B cell (primary cell): ENCODE measurements at places on chromosomes 16 and 17.

DNA sequence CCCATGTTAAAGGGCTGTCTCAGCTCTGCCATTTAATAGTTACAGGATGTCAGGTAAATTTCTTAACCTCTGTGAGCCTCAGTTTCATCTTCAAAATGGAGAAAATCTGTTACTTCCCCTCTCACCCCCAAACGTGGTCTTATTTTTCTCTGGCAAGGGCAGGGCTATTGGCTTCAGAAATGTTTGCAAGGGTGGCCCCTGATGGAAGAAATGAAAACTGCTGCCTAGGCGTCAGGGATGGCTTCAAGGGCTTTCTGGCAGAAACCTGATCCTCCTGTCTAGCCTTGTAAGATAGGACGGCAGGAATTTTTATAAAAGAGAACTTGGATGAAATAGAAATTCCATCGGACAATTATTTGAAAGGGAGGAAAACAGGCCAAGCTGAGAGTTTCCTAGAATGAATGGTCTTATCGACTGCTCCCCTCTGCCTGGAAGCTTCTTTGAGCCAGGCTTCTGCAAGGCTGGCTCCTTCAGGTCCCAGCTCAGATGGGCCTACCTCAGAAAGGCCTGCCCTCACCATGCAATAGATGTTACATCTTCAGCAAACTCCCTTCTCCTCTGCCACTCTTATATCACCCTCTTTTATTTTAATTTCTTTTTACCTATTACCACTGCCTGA lies 43.0 kb upstream of the TANGO6 start:
- DNase-seq: peak; percentile 53

- DNase-seq: no peak
Observed at GRCh38 chr16:51181503-51181811, 30.4 kb upstream of the SALL1 start.

DNA sequence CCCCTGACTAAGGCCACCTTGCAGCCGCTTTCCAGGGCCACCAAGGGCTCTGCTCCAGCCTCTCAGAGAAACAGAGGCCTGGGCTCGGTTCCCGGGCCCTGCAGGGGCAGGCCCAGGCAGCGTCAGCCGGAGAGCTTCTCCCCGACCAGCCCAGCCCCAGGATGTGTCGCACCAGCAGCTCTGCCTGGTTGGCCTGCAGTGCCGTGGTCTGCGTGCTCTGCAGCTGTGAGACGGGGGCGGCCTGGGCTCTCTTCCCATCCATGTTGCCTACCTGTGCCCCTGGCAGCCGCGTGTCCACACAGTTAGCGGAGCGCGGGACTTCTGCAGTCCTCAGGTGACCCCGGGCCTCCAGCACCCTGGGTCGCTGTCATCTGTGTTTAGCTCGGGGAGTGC lies 4.8 kb downstream of the IGFALS start:
- no peak for DNase-seq

GRCh38 chr16:72291531-72291981 lies 119.6 kb upstream of the PMFBP1 start:
- DNase-seq: no peak

DNA sequence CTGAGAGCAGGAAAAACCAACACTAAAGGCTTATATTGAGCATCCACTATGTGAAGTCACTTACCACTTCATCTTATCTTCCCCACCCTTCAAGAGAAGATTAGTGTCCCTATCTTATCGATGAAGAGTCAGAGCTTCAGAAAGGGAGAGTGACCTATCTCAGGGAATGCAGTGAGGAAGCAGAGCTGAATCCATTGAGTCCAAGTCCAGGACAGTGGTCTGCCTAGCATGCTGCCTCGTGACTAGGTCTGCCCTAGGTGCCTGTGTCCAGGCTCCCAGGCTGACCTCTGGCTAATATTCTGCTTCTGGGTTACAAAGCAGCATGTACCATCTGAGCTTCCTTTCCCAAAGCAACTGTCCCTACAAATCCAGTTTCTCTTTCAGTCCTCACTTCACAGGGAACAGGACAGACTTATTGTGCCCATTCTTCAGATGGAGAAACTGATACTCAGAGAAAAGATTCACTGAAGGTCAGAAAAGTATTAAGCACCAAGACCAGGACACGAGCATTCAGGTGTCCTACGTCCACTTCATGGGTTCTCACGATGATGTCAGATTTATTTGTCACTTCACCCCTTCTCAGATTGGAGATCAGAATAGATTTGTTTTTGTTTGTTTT lies 13.3 kb upstream of the FZD2 start:
- DNase-seq: no peak

DNA sequence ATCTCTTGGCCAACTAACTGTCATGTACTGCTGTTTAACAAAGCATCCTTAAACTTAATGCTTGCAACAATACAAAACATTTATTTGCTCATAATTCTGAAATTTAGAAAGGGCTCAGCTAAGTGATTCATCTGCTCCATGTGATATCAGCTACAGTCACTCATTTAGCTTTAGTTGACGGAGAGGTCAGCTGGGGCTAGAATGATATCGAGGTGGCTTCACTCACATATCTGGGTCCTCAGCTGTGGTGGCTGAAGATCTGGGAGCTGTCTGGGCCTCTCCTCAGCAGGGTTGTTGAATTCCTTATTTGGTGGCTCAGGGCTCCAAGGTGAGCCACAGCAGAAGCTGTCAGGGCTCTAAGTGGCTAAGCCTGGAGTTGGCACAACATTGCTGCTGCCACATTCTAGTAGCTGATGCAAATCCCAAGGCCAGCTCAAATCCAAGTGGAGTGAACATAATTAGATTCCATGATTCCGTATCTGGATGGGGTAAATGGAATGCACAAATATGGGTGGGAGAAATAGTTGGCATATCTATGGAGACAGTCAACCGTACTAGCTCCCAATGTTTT lies 62.8 kb downstream of the HS3ST3A1 start:
- DNase-seq: no peak

DNA sequence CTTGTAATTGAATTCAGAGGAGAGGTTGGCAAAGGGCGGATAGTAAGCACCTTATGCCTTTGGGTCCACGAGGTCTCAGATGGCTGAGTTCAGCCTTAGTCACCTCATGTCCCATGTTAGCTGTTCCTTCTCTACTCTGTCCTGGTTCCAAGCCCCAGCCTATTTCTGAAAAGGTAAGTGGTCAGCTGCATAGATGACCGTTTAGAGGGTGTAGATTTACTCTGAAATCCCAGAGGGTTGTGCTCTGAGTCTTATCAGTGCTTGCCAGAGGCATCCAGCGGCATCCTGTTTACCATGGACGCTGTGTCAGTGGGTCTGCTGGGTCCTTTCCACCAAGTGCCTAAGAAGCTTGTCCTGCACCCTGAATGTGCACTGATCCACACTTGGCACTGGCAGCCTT lies 1.9 kb downstream of the ZNF778 start:
- no peak for DNase-seq

- DNase-seq: peak; percentile 60
Observed at GRCh38 chr17:82021107-82021899, 1.4 kb downstream of the CENPX start.

- no peak for DNase-seq
Observed at GRCh38 chr17:28471531-28472342, 1.7 kb upstream of the SLC13A2 start.

- DNase-seq: no peak
Observed at GRCh38 chr16:88295671-88296436, 86.9 kb upstream of the ZNF469 start.
